ENCODE measurements at places on chromosomes 5 and 9.

- no peak for DNase-seq
These were observed 1.4 kb downstream of the BAAT start for GRCh38 chr9:101383361-101383760.

GRCh38 chr5:88238732-88239131 lies 29.9 kb downstream of the TMEM161B start:
- DNase-seq, result no peak

DNA sequence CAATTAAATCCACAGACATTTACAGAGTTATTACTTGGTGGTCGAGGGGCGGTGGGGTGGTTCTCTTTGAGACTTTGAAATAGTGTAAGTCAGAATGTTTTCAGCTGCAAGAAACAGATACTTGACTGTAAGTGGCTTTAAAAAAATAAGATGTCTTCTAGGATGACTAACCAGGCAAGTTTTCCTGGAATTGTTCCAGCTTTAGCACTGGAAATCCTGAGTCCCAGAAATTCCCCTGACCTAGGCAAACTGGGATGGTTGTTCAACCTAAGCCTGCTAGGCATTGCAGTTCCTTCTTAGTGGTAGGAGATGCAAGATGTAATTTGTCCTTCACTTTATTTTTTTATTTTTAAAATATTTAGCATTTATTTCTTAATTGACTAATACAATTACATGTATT lies 169.5 kb upstream of the POC5 start:
- DNase-seq, result no peak

GRCh38 chr9:32508728-32509127 lies 17.3 kb downstream of the RIGI start:
- DNase-seq, result no peak

DNA sequence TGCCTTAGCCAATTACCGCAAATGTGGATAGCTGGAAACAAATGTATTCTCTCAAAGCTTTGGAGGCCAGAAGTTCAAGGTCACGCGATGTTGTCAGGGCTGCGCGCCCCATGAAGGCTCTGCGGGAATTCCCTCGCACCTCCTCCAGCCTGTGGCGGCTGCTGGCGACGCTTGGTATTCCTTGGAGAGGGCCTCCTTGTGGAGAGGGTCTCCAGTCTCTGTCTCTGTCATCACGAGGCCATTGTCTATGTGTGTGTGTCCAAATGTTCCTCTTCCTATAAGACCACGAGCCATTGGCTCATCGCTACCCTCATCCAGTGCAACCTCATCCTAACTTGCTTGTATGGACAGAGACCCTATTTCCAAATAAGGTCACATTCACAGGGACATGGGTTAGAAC lies 97.5 kb downstream of the ANKRD33B start:
- DNase-seq, result no peak

GRCh38 chr9:36154331-36154952 lies 14.7 kb upstream of the CCIN start:
- no peak for DNase-seq

GRCh38 chr5:53031695-53032096 lies 42.5 kb downstream of the ITGA2 start:
- DNase-seq, result no peak

- no peak for DNase-seq
These were observed 62.9 kb downstream of the DENND1A start for GRCh38 chr9:123867034-123867433.

DNA sequence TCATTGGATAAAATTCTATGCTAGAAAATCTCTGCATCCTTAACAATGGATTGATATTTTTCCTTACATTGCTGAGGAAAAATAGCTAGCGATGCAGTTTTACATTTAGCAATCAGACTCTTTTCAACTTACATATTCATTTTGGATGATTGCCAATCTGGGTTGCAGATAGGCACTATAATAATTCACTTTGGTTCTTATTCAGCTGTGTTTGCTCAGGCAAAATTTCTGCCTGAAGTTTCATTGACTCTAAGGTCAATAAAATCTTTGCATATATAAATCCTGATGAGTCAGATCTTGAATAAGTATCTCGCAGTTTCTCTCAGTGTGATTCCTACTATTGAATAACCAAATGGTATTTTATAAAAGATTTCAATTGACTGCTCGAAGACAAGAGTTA lies 1105.8 kb downstream of the CDH18 start:
- no peak for DNase-seq

DNA sequence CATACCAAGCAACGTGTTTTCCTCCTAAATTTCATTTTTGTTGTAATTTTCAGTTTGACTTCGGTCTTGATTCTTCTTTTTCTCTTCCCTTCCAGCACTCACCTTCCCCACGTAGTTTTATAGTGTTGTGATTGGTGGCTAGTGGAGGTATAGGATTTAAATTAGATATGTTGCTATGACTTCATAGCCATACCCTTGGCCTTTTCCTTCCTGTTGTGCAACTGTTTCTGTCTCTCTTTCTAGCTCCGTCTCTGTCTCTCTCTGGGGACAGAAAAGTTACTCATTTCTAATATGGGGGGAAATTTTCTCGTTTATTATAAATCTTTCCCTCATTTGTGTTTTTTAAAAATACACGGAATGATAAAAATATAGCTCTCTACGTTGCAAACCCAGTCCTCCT lies 20.6 kb upstream of the C5orf24 start:
- no peak for DNase-seq

DNA sequence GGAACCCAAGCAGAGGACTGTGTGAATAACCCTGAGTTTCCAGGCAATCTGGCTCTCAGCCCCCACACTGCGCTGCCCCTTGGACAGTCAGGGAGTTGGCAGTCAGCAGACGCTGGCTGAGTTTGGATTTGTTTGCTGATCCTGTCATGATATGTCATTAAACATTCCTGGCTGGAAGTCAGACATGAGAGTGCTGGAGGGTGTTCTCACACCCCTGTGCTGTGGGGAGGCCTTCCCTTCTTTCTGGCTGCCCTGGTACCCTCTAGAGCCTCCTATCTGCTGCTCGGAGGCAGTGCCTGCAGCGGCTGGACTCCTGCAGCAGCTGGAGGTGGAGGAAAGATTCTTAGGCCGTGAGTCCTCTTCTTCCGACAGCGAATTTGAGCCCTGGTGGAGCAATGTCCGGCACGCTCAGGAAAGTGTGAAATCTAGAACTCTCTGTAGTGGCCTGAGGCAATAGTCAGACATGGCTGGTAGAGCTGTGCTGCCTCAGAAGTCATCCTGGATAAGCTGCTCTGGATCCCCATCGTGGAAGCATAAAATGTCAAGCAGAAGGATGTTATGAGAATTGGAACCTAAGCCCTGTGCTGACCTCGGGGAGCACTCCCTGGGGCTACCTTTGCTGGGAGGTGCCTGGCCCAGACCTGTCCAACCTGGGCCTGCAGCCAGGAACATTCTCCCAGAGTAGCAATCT lies 72.0 kb downstream of the PDE8B start:
- DNase-seq, result no peak

GRCh38 chr9:107847978-107848964 lies 358.7 kb upstream of the KLF4 start:
- no peak for DNase-seq

- DNase-seq, result no peak
These were observed 43.0 kb downstream of the USP20 start for GRCh38 chr9:129878291-129878690.

DNA sequence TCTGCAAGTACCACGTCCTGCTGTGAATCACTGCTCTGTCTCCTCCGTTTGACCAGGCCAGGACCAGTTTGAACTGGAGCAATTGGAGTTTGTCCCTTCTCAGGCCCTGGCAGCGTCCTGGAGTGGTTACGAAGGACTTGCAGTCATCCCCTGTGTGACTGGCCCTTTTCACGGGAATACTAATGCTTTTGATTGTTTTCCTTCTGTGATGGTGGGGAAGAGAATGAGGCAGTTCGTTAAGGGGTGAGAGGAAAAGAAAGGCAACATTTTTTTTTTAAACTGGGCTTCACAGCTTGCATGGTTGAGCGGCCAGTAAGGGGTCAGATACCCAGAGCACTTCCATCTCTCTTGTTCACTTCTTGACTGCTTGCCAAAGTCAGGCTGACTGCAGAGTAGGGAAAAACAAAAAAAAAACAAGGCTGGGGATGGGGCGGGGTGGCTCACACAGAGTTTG lies 153.5 kb upstream of the STK32A start:
- DNase-seq, result no peak

Data from cortex of kidney (tissue), 1 donor.